Stimulated activated CD8-positive, alpha-beta memory T cell treated with anti-CD3 and anti-CD28 coated beads, Interleukin-4, amount 100 ng/mL, for 1 hour (primary cell): ENCODE measurements at places on chromosomes 6 and 20.

DNA sequence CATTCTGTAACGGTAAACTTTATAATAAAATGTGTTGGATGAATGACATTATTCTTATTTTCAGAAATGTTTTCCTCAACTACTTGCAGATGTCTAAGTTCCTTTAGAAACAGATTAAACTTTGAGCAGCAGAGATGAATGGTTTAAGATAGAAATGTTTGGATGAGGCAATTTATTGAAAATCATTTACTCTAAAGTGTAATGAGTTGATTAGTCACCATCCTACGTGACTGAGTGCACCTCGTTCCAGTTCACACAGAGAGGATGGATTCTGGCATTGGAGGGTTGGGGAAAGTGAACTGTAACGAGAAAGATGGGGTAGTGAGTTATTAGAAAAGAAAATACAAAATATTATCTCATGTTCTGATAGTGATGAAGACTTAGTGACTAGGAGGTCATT lies 28.7 kb downstream of the SMPDL3A start:
- DNase-seq: no peak

DNA sequence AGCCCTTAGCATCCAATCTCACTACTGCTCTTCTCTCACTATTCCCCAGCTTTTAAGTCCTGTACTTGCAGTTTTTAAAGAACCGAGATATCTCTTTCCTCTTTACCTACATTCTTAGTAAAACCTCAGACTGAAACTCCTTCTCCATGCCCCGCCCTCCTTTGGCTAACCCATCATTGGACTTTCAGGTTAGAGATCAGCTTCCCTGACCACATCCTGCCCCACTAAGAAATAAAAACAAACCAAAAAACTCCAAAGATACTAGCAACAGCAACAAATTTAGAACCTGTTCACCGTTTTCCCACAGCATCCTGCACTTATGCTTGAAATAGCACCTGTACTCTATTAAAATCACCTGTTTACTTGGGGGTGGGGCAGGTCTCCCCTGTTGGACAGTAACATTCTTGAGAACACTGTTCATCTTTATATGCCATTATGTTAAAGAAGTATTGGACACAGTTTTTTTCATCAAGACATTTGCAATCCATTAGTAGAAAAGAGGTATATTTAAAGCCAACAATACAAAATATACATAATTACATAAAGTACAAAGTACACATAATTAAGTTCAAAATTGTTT lies 16.3 kb upstream of the SMAP1 start:
- no peak for DNase-seq

- DNase-seq: no peak
Measured at GRCh38 chr20:62193079-62194025, 10.5 kb downstream of the MTG2 start.

DNA sequence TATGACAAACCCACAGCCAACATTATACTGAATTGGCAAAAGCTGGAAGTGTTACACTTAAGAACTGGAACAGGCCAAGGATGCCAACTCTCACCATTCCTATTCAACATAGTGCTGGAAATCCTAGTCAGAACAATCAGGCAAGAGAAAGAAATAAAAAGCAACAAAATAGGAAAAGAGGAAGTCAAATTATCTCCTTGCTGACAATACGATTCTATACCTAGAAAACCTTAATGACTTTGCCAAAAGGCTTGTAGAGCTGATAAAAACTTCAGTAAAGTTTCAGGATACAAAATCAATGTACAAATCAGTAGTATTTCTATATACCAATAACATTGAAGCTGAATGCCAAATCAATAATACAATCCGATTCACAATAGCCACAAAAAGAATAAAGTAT lies 32.4 kb downstream of the OR5V1 start:
- DNase-seq: no peak

GRCh38 chr6:107132330-107132954 lies 17.1 kb upstream of the BEND3 start:
- no peak for DNase-seq

- DNase-seq: no peak
Measured at GRCh38 chr6:51855310-51856082, 231.9 kb downstream of the PKHD1 start.

DNA sequence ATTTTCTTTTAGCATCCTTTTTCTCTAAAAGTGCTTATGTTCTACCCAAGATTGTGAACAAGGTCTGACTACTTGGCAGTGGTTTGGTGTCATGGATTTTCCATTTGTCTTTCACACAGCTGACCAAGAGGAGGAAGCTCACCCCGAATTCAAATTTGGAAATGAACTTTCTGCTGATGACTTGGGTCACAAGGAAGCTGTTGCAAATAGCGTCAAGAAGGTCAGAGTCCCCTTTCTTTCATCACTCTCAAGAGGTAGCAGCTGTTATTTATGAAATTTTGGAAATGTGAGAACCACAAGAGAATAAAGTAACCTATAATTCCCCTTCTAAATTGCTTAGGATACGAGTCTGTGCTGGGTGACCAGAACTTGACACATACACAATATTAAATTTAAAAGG lies 113.0 kb upstream of the LAMP5 start:
- DNase-seq: no peak

GRCh38 chr6:110534731-110535492 lies 58.5 kb upstream of the SLC22A16 start:
- DNase-seq: no peak

GRCh38 chr6:79403086-79403485 lies 134.1 kb downstream of the LCA5 start:
- DNase-seq: no peak

- DNase-seq: no peak
Measured at GRCh38 chr20:25030649-25031207, 27.2 kb downstream of the ACSS1 start.

GRCh38 chr20:46206025-46206424 lies 87.9 kb downstream of the CD40 start:
- DNase-seq: no peak

DNA sequence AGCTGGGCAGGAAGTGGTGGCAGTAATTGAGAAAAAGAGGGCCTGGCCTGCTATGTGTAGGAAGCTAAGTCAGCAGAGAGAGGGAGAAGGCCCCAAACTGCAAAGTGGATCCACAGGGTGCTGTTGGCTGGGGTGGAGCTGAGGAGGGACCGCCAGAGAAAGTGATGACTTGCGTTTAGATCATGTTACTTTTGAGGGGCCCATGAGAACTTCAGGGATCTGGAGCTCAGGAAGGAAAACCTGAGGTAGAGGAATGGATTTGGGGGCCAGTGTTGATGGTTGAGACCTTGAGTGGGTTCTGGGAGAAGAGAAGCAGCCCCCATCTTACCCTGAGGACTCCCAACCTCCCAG lies 155.5 kb downstream of the MRPL14 start:
- no peak for DNase-seq

DNA sequence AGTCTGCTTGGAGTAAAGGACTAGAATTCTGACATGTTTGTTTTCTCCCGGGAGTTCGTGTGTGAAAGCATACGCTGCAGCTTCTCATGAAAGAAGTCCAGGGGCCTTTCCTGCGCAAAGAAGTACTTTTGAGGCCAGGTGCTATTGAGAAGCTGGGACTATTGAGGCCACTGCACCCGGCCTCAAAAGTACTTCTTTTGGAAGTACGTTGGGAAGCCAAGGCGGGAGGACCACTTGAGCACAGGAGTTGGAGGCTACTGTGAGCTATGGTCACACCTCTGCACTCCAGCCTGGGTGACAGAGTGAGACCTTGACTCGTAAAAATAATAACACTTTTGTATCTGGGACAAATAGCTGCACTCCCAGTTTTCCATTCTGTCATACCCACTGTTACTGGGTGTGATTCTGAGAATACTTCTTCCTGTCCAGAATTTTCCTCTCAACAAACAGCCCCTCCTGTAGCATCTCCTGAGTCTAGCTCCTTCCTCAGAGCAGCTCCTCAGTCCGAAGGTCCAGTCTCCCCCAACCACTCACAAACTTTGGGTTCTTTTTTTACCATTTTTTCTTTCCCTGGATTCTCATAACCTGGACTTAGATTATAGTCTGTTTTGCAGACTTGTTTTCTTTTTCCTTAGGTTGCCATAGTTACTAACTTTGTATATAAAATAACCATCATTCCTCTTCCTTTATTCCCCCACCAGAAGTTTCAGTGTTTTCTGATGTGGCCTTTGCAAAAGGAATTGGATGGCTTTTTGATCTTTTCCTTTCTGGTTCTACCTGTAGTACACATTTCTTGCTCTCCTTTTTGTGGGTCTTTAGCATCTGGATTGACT lies 12.7 kb downstream of the STK35 start:
- no peak for DNase-seq

DNA sequence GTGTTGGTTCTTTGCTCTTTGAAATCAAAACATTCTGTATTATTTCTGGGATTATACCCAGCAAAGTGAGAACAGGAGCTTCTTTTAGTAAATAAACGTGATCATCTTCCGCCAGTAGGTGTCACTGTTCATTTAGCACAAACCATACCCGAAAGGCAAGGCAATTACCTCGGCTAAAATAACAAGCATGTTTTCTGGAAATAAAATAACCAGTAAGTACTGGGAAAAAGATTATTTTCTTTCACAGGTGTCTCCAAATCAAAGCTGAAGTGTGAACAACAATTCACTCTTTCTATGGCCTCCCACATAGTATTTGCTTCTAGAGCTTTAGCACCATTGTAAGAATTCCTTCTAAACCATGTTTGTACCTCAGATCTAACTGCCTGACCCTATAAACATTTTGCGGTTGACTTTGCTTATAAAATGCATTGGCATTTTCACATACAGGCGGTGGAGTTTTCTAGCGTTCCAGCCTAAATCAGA lies 144.6 kb upstream of the AGPAT4 start:
- no peak for DNase-seq

DNA sequence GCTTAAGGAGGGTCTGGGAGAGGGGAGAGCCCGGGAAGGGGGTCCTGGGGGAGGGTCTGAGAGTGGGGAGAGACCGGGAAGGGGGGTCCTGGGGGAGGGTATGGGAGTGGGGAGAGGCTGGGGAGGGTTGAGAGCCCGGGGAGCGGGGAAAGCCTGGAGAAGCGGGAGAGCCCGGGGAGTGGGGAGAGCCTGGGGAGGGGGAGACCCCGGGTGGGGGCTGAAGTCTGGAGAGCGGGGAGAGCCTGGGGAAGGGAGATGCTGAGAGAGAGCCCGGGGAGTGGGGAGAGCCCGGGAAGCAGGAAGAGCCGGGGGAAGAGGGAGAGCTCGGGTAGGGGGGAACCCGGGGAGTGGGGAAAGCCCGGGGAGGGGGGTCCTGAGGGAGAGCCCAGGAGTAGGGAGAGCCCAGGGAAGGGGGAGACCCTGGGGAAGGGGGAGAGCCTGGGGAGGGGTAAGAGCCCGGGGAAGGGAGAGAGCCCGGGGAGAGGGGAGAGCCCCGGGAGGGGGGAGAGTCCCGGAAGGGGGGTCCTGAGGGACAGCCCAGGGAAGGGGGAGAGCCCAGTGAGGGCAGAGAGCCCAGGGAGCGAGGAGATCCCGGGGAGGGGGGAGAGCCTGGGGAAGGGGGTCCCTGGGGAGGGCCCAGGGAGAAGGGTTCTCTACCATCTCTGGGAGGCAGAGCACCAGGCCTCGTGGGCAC lies 148.5 kb downstream of the SYNDIG1 start:
- DNase-seq: no peak

DNA sequence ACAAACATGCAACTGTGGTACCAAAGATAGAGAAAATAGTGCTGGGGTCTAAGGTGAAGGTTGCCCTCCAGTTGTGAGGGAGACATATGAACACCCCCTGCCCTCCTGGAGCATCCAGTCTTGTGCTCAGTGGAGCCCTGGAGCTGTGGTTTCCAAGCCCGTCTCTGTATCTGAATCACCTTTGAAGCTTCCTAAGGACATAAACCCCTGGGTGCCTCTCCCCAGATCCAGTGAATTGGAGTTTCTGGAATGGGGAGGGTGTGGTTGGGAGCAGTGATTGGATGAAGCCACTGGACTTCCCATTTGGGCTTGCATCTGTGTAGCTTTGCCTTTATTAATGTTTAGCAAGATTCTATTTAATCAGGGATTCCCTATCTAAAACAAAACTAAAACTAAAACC lies 22.4 kb upstream of the E2F3 start:
- DNase-seq: no peak

DNA sequence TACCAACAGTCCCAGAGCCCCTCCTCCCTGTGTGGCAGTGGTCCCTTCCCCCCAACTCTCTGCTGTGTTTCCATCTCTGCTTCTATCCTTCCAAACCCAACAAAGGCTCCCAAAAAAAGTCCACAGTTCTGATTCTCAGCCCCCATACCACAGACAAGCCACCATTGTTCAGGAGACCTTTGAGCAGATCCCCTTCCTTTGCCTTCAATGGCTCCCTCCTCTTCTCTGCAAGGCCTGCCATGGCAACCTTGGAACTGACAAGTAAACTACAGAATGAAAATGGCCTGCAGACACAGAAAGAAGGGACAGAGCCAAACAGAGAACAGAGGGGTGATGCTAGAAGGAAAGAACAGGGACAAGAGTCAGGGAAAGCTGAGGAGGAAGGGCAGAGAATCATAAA lies 23.2 kb downstream of the OR2H2 start:
- DNase-seq: no peak

DNA sequence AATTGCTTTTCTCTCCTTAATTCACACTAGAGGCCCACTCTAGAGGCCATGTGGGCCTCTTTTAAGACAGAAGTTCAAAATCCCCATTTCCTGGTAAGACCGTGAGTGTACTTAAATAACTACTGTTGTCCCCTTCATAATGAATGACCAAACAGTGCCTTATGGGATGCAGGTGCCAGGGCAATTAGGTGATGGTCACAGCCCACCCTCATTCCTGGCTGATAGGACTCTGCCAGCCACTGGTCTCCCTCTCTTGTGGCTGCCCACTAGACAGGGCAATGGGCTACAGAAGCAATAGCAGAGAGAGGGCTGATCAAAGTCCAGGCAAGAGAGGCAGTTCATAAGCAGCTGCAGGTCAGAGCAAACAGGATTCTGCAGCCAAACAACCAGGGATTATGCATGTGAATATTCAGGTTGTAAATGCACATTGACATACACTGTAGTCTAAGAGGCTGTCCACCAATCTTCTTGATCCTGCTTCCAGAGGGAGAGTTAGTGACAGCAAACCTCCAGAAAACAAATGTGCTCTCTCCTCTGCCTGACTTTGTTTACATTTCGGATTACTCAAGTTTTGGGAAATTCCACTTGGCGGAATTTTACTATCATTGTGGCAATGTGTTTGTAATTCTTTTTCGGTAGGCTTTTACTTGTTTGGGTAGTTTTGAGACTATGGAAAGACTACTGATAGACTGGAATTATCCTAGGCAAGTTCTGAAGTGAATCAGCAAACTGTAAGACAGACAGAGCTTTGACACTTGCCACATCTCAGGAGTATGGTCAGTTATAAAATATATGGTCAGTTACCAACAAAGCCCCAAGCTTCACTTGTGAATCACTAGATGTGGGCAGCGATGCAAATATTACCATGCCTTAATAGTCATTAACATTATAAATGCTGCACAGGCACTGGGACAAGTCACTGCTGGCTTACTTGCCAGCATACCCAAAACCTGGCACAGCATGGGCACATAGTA lies 12.8 kb downstream of the PTPRK start:
- DNase-seq: no peak

- DNase-seq: no peak
Measured at GRCh38 chr6:82348130-82348529, 15.5 kb upstream of the TPBG start.

DNA sequence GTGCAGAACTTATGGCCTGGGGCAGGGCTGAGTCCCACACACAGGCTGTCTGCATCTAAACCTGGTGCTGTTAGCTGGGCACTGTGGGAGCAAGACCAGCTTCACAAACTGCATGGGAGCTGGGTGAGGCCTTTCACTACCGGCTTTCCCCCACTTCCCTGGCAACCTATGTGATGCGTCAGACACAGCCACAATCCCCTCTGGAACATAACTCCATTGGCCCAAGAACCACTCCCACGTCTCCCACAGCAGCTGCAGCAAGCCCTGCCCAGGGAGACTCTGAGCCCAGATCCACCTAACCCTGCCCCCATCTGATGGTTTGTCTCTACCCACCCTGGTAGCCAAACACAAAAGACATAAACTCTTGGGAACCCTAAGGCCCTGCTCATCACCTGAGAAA lies 9.3 kb downstream of the WDR27 start:
- no peak for DNase-seq
